NCI-H524 treated with DMSO at 0.1 percent for 48 hours (cell line): ENCODE measurements at places on chromosomes 11 and 22.

DNA sequence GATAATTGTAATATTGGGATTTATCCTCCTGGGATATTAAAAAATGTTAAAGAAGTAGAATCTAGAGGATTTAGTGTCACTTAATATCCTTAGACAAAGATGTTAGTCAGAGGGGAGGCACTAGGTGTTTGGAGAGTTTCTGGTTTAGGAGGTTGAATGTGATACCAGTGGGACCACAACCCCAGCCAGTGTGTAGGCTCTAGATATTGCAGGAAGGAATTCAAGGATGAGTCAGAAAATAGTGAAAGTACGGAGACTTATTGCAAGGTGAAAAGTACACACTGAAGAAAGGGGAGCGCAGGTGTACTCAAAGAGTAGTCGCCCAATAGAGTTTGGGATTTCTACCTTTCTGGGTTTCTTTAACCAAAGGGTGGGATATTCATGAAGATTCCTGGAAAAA, 5.7 kb upstream of the TMEM41B start:
- no peak for DNase-seq

DNA sequence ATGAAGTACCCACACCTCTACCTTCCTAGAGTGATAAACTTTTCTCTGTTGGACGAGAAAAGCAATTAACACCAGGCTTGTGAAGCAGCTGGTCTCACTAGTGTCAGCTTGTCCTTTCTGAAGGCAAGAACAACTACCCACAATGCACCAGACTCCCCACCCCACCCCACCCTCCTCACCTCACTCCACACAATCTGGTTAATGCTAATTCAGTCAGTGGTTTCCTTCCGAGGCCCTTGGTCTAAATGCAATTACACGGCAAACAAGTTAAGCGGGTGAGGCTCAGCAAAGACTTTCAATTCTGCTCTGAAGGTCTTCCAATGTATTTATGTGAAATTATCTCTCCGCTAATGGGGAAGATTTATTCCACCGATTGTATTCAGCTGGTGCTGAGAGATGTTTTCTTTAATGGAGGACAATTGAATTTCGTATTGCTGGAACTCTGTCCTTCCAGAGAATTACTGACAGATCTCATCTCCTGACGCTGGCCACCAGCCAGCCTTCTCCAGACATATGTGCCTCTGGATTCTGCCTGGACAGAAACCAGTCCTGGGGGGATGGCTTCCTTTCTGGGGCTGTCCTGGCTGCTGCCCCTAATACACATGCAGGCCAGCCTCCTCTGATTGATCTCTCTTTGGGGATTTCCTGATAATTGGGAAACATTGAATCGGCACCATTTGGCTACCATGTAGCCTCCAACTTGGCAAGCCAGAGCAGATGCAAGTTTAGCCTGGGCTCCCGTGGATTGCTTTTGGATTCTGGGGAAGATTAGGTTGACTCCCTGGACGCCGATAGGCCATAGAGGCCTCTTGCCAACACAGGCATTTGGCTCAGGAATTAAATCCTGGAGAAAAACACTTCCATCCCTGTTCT, 165.8 kb upstream of the NARS2 start:
- no peak for DNase-seq

- DNase-seq: no peak
Measured at GRCh38 chr11:108734283-108734682, 69.4 kb downstream of the DDX10 start.

- no peak for DNase-seq
Measured at GRCh38 chr11:63709336-63709884, 28.1 kb downstream of the RTN3 start.

GRCh38 chr11:10476927-10477689, 22.0 kb downstream of the AMPD3 start:
- no peak for DNase-seq

- DNase-seq: no peak
Measured at GRCh38 chr11:65293909-65294381, 20.7 kb upstream of the CDC42EP2 start.

- no peak for DNase-seq
Measured at GRCh38 chr22:50072167-50072555, 13.1 kb downstream of the MLC1 start.
